ENCODE measurements at places on chromosomes 11 and 22.

DNA sequence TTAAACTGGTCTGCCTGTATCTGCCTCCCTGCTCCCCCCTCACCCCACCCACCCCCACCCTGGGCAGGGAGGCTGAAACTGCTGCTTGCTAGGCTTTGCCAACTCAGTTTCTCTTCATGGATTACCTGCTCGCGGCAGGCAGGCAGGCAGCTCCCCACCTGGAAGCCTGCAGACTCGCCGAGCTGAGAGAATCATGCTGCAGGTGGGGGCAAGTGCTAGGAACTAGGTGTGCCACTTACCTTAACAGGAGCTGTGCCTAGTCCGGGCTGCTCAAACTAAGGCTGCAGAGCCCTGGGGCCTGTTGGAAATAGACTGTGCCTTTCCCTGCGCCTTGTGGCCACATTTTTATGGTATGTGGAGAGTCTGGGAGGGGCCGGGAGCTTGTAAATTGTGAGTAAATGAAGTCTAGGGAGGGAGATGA lies 30.3 kb downstream of the MARK2 start:
- no peak for DNase-seq

DNA sequence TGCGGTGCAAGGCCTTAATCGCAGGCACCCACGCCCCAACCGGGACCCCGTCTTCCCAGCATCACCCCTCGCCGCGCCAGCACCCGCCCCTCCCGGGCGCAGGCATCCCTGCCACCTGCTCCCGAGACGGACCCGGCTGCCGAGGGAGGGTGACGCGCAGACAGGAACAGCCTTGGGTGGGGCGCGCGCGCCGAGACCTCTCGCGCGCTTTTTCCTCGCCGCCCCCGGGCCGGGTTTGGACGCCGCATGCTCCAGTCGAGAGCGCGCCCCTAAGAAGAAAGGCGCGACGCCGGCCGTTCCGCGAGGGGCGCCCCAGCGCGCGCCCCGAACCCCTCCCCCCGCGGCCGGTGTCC lies 504 bp downstream of the CFL1 start:
- DNase-seq = no peak

GRCh38 chr22:36649066-36649465 lies 54.5 kb downstream of the CACNG2 start:
- DNase-seq = no peak

DNA sequence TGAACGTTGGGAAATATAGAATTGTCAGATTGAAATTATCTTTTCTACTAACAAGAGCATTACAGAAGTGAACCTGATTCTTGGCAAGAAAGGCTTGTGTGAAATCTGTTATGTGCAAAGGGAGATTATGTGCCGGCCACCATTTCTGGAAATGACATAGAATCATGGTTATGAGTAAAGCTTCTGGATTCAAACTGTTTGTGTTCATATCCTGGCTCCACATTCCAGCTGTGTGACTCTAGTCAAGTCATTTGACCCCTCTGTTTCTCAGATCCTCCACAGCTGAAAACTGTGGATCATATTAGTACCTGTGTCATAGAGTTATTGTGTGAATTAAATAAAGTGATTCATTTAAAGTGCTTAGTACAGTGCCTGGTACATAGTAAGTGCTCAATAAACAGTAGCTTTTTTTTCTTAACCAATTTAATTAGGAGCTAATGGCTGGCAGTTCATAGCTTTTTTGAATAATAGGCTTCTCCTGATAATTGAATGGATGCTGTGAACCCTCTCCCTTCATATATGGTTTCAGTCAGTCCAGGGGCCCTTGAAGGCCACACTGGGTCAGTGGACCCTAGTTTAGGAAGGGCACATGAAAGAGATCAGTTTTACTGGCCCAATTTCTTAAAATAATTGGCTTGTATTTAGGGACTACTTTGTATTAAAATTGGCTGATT lies 34.6 kb downstream of the EHF start:
- no peak for DNase-seq

- no peak for DNase-seq
Observed at GRCh38 chr11:26227301-26227746, 104.6 kb upstream of the ANO3 start.
